SK-N-DZ (cell line): ENCODE measurements at places on chromosomes 5 and 9.

- DNase-seq: no peak
These were observed 140.3 kb downstream of the MAT2B start for GRCh38 chr5:163645421-163646416.

DNA sequence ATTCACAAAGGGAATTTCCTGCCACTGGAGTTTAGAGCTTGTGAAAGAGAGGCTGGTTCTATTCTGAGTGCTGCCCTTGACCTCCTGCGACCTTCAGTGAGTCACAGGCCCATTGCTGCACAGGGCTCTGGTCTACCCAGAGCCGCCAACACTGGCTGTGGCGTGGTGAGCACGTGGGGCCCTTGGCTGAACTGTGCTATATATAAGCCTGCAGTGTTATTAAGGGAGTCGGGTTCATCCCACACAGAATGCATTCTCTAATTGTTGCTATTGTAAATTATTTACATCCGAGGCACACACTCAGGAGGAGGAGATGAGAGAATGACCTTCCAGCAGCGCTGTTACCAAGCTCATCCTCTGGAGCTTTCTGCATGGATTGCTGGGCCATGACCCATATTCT, 47.1 kb downstream of the BRINP1 start:
- DNase-seq: no peak

- DNase-seq: no peak
These were observed 13.8 kb upstream of the RANBP17 start for GRCh38 chr5:170848033-170848432.

DNA sequence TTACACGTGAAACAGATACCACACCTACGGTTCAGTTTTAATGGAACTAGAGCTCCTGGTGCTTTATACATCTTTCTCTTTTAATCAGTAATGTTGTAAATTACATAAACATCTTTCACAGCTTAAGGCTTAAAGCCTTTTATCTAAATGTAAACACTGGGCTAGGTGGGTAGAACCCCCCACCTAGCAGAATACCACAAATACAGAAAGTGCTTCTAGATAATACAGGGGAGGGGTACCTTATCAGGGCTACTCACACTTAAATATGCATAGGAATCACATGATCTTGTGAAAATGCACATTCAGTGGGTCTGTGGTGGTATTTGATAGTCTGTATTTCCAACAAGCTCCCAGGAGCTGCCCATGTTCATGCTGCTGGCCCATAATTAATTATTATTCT, 256.4 kb upstream of the TARS1 start:
- no peak for DNase-seq

GRCh38 chr5:178318382-178318781, 85.8 kb upstream of the PHYKPL start:
- DNase-seq: no peak

- no peak for DNase-seq
These were observed 41.3 kb upstream of the TAL2 start for GRCh38 chr9:105621001-105621400.
